H7 (cell line): ENCODE measurements at places on chromosomes 7 and 10. TPM values are rescaled to one million over a fixed set of nuclear protein-coding genes. Genes with fewer than 3 reads are reported as not detected.

DNA sequence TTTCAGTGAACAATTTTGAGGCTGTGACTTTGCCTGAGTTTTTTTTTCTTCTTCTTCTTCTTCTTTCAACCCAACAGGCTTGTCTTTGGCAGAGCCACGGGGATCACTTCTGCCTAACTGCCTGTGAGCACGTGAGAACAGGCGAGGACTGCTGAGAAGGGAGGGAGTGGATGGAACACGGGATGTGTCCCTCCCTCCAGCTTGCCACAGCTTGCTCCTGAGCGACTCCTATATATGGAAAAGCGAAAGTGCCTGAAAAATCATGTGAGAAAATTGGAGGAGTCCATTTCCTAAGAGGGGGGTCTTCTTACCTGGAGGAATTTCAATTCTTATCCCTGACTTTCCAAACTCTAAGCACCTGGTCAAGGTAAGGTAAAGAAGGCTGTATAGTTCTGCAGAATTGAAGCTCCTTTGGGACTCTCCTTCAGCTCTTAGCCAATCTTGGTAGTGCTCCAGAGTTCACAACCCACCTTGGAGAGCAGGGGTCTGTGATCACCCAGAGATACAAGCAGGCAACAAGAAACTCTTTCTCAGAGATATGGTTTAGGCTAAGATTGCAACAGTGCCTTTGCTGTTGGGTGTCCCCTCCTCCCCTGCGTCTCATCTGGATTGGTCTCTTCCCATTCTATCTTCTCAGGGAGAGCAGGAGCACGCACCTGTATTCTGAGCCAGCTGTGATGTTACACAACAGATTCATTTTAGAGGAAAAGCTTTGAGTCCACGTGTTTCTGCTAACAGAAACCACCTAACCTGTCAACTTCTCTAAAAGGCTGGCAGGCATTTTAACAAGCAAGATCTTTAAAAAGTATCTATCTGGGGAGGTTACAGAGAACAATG lies at the start of gene MAT1A:
Gene MAT1A, minus strand, starts transcription at position 208 of the 837 bp plus-strand sequence. CDS start 235 bp downstream, outside the sequence.
- DNase-seq, result peak; percentile 73

NME8 gene
- 2.7 TPM in 1 of 2 replicates, not detected in the other for total RNA-seq

DNA sequence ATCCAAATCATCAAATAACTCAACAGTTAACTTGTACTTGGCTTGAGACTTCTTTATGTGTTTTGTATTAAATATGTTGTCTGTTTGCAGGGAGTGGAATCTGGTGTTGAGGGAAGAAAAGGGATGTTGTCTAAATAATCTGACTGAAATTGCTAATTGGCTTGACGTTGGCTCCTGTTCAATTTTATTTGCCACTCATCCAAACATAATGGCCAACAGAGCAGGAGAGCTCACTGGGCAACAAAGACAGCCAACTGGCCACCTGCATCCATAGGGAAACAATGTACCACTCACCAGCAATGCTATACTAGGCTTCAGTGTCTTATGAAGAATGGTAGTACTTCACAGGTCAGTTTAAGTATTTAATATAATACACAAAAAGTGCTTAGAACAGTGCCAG lies 80.5 kb downstream of the FAM13C start:
- no peak for DNase-seq

- peak; percentile 64 for DNase-seq
These were observed 459 bp upstream of the FEZF1 start for GRCh38 chr7:122304996-122305421.

GRCh38 chr10:30002426-30003266 lies 56.7 kb downstream of the JCAD start:
- peak; percentile 80 for DNase-seq

GRCh38 chr10:43375401-43376020 lies 4.1 kb downstream of the FXYD4 start:
- peak; percentile 45 for DNase-seq

DNA sequence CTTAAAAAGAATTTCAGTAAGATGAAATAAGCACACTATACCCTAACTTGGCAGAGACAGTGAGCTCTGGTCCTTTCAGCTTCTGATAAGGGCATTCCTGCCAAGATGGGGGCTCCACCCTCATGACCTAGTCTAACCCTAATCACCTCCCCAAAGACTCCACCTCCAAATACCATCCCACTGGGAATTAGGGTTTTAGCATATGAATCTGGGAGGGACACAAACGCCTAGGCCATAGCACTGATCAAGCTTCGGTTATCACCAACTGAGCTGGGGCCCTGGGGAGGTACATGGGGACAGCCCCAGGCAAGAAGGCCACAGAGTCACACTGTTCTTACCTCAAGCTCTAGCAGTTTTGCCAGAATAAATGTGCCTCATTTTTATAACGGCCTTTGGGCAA lies 31.4 kb downstream of the PALS2 start:
- no peak for DNase-seq

DNA sequence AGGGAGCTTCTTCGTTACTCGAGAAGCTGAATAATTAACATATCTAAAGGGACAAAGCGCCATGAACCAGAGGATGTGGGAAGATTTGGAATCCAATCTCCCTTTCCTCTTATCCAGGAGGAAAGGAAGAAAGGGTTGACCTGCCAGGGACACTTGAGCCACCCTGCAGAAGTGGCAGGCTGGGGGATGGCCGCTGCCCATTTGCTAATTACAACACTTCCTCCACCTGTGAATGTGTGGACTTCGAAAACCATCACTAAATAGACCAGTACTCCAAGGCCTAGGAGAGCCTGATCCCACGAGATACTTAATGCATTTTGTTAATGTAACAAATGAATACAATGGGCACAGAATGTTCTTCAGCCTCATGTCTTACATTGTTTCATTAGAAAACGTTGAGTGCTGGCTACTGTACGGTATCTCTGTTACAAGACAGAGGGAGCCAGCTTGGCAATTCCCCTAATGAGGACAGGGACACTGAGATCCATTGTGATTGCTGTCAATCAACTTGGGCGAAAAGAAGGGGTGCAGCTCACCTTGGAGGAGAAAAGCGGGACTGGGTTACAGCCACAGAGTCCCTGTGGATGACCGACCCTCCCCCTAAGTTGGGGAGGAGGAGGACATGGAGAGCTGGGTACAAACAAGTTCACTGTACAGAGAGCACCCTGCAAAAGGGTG lies 59.4 kb downstream of the AOC1 start:
- DNase-seq, result no peak

NPC1L1 gene
- not detected in 2 replicates for total RNA-seq

- no peak for DNase-seq
These were observed 64.1 kb upstream of the MALRD1 start for GRCh38 chr10:18984531-18984930.

- no peak for DNase-seq
These were observed 56.4 kb upstream of the MTPN start for GRCh38 chr7:136033413-136034031.

DNA sequence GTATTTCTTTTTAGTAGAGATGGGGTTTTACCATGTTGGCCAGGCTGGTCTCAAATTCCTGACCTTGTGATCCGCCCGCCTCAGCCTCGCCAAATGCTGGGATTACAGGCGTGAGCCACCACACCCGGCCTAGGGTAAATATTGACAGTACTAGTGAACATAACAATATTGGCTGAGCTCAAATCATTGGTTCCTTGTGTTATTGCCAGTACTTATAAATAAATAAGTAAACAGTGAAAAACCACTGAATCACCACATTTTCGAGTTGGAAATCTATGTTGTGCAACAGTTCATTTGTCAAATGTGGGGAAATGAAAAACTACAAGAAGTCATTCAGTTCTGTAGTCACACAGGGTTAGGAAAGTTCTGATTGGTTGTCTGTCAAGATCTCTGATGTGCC lies 15.8 kb downstream of the RPP30 start:
- DNase-seq, result no peak

DNA sequence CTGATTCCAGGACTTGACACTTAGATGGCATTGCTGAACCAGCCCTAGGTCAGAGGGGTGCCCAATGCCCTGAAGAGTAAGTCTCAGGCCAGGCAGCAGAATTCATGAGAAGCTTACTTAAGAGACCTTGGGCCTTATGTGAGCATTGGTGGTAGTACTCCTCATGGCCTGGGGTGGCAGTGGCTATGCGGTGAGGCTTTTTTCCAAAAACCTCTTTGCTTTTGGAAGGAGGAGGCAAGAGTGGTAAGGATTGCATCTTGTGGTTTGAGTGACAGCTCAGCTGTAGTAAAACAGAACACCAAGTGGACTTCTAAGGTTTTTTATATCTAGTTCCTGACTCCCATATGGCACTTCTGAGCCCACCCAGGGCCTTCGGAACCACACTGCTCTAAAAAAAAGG lies 459.0 kb upstream of the STEAP1 start:
- no peak for DNase-seq

DNA sequence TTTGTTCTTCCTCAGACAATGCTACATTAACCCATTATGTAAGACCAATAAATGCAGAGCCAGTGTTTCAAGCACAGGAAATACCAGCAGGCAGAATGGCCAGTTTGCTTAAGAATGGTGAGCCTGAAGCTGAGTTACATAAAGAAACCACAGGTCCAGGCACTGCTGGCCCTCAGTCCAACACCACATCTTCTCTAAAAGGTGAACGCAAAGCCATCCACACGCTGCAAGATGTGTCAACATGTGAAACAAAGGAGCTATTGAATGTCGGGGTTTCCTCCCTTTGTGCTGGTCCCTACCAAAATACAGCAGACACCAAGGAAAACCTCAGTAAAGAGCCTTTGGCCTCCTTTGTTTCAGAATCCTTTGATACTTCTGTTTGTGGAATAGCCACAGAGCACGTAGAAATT lies 63.8 kb downstream of the TASOR2 start:
- DNase-seq, result no peak

DNA sequence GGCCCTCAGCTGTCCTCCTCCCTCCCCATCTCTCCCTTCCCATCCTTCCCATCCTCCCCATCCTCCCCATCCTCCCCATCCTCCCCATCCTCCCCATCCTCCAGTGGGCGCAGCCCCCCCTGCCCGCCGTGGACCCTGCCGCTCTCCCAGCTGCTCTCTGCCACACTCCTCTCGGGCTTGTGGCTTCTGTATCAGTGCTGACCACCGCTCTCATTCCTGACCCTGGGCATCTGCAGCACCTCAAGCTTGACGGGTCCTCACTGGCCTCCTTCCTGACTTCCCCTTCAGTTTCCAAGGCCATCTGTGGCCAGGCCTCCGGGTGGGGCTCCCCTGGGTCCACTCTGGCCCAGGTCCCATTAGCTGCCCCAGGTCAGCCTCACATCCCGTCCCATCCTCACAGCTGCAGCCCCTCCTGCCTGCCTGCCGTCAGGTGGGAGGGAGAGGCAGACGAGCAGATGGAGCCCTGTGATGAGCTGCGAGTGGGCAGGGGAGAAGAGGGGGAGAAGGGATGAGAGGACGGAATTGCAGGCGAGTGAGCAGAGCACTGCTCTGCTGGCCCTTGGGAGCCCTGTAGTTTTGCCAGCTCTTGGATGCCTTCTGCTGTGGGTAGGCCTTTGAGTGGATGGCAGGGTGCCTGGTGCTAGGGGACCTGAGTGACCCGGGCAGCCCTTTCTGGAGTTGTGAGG lies 35.7 kb downstream of the LHPP start:
- peak; percentile 57 for DNase-seq

DNA sequence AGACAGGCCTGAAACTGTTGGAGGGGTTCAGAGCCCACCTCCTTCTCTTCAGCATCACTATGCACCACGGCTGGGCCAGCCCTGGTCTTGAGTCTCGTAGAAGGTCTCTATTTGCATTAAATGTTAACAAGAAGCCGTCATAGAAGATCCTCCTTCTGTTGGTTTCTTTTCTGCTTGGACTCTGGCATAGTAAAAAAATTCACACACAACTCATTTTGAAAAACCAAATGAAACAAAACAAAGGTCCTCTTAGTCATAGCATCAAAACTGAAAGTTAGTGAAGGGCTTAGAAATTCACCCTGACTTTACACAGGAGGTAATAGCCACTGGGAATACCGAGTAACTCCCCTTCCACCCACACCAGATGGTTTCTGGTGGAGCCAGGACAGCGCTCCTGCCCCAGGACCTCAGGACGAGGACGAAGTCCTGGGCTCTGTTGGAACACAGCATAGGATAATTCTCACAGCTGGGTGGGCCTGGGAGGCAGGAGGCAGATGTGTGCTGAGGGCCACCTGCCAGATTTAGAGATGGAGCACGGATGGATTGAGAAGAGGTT lies 248.4 kb upstream of the KLF6 start:
- DNase-seq, result no peak

DNA sequence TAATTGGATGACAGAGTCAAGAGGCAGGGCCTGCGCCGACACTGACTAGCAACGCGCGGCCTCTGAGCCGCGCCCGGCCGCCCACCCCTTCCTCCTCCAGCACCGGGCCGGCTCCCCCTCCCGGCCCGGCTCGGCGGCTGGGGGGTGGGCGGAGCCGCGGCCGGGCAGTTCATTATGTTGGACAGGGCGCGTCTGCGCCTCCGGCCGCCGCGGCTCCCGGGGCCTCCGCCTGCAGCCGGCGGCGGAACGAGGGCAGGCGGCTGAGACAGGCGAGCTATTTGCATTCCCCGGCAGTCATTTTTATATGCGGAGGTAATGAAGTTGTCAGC lies 106.7 kb downstream of the SNX10 start:
- DNase-seq, result peak; percentile 93

DNA sequence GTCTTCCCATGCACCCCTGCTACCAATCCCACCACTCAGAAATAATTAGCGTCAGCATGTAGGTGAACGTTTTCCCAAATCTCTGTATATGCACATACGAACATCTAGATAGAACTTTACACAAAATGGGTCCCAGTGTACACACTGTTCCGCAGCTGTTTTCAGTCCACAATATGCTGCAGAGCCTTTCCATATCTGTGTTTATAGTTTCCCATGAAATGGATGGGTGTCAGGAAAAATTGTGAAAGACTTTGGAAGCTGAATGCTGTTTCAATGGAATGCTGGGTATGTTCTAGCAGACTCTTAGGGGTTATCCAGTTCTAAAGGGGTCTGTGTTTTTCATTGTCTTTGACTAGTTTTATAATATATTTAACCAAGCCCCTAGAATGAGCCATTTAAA lies 13.8 kb downstream of the GRK5 start:
- DNase-seq, result no peak

DNA sequence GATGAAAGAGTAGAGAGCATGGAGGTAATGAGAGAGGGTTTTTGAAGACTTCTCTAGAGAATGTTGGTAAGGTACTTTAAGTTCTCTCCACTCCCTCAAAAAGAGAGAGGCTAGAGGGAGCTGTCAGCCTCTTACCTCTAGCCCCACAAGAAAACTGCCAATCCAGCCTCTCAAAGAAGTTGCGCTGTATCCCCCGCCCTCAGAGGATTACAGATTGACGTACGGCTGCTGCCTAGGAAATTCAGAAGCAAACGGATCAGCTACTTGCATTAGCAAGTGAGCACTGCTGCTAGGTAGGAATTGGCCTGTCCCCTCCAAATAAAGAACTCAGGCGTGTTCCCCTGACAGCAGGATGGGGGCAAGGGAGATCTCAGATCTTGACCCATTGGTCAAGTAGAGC lies 34.2 kb downstream of the TYW1B start:
- no peak for DNase-seq

PAPOLB gene
- 0.14 TPM in 1 of 2 replicates, not detected in the other for total RNA-seq

ITPRID1 gene
- 0.18 and 0.24 TPM in 2 replicates for total RNA-seq

DNA sequence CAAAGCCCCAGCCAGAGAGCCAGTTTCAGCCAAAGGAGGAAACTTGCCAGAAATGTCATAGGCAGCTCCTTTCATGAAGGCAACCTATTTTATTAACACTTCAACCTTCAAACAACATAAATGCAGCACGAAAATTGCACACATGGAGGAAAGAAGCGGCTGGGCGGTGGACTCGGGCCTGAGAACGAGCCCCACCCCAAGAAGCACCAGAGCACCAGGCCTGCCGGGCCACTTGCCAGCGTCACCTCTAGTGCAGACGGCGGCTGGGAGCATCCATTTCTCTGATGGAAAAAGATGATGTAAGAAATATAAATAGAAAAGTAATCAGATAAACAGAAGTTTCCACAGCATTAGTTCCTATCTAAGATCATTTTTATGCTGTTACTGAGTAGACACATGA lies 100.0 kb downstream of the TCERG1L start:
- no peak for DNase-seq
